ENCODE measurements at places on chromosomes 4 and X. TPM values are rescaled to one million over a fixed set of nuclear protein-coding genes. Genes with fewer than 3 reads are reported as not detected.

Gene SGMS2
- 66.8 TPM for total RNA-seq

Gene PALLD
- 649 TPM for total RNA-seq

Gene PGK1
- 323 TPM for total RNA-seq

Gene GLUD2
- 1.7 TPM for total RNA-seq

Gene STARD8
- total RNA-seq = 14.1 TPM

Gene GAGE12F
- not detected for total RNA-seq

Gene COX7B2
- not detected for total RNA-seq

Gene KLB
- not detected for total RNA-seq

Gene CXCL5
- 0.14 TPM for total RNA-seq

Gene PGAM4
- total RNA-seq = not detected

Gene PNMA6F
- total RNA-seq = not detected

Gene MAGEC1
- not detected for total RNA-seq

Gene CXCR3
- 0.32 TPM for total RNA-seq

Gene FOXR2
- total RNA-seq = not detected

Gene FAM184B
- not detected for total RNA-seq

Gene COL4A6
- total RNA-seq = 2.3 TPM

Gene GYG2
- 2.7 TPM for total RNA-seq

Gene TEX11
- total RNA-seq = not detected

Gene PUDP
- 13.1 TPM for total RNA-seq

Gene NDP
- 0.51 TPM for total RNA-seq

Gene ZAR1
- not detected for total RNA-seq

Gene RHOXF1
- total RNA-seq = not detected

Gene SLC34A2
- total RNA-seq = not detected

Gene ADH1B
- total RNA-seq = 529 TPM

Gene MSL3
- total RNA-seq = 36.7 TPM

Gene TCP11X2
- total RNA-seq = not detected

Gene PLS3
- 172 TPM for total RNA-seq

Gene CLTRN
- total RNA-seq = 0.51 TPM

Gene TMSB15A
- 0.48 TPM for total RNA-seq

Gene ANOS1
- total RNA-seq = 3.1 TPM

Gene VCX3A
- not detected for total RNA-seq

Gene MAGEB2
- total RNA-seq = not detected

Gene REST
- total RNA-seq = 32.0 TPM

Gene PSAPL1
- not detected for total RNA-seq

Gene GPC4
- 19.2 TPM for total RNA-seq

Gene IGFBP7
- 1,930 TPM for total RNA-seq

Gene NWD2
- total RNA-seq = 0.05 TPM

Gene MAGEA8
- not detected for total RNA-seq

Gene CABS1
- total RNA-seq = not detected

Gene HSFX4
- total RNA-seq = not detected

Gene CXCL3
- 3.9 TPM for total RNA-seq

All from posterior vena cava (tissue), 2 donors.